ENCODE measurements at places on chromosomes 3 and 15. TPM values are rescaled to one million over a fixed set of nuclear protein-coding genes. Genes with fewer than 3 reads are reported as not detected.

CD200R1 gene
- 1.5 TPM for total RNA-seq

GP9 gene
- not detected for total RNA-seq

KIF23 gene
- total RNA-seq: 3.1 TPM

NOX5 gene
- total RNA-seq: 0.21 TPM

MUSTN1 gene
- 8.7 TPM for total RNA-seq

SLC9C1 gene
- total RNA-seq: 0.49 TPM

THPO gene
- total RNA-seq: 4.7 TPM

CLRN1 gene
- not detected for total RNA-seq

BHLHE40 gene
- 11.4 TPM for total RNA-seq

CLDN16 gene
- total RNA-seq: not detected

DNAH12 gene
- total RNA-seq: 0.30 TPM

MRAS gene
- total RNA-seq: 83.0 TPM

DNAJA4 gene
- 16.8 TPM for total RNA-seq

DNA sequence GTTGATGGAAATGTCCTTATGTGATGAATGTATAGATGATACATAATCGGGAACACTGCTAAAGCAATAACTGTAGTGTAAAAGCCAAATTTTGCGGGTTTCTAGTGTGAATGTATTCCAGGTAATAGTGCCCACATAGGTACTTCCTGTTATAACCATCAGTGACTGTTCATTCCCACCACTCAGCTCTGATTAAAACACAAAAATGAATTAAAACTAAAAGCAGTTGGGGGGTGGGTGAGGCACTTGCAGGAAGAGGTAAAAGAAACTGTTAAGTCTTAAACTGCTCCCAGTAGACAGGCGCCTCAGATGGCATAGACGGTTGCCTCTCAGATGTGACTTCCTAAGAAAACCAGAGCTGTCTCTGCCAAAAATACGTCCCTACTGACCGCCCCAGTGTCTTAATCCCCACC is 893 bp upstream of the MTHFS start:
- no peak for DNase-seq

- DNase-seq: no peak
Measured at GRCh38 chr3:150830094-150830681, 67.2 kb upstream of the SIAH2 start.

DNA sequence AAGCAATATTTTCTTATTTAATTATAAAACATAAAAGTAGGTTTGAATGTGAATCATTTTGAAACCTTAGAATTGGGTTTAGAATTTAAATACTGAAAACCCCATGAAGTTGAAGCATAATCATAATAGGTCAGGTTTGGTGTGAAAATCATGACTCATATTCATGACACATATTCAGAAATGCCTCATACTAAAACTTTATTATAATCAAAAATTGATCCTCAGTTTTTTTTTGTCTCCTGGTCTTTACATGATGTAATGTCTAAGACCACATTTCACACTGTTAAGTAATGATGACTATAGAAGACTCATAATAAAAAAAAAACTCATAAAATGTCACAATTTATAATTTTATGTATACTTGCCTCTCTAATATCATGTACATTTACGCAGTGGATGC is 190.4 kb downstream of the FOXP1 start:
- DNase-seq: no peak

GRCh38 chr15:41480396-41481140 is 13.1 kb upstream of the ITPKA start:
- DNase-seq: no peak

DNA sequence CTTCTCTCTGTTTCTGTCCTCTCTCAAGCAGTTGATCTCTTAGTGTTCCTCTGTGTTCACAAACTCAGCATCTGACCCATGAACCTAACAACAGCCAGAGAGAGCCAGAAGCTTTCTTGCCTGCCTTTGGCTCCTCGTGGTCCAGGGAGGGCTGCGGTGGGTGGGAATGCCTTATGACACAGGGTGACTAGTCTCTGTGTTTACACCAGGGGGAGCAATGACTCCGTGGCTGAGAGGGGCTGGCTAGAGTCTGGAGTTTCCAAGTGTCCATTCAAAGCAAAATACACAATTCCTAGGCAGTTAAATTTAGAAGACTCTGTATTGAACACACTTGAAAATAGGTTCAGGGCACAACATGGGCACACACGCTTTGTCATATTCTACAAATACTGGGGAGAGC is 370.0 kb upstream of the FRG2C start:
- DNase-seq: peak; percentile 21

GRCh38 chr3:22593638-22594037 is 609.5 kb upstream of the UBE2E2 start:
- no peak for DNase-seq

DNA sequence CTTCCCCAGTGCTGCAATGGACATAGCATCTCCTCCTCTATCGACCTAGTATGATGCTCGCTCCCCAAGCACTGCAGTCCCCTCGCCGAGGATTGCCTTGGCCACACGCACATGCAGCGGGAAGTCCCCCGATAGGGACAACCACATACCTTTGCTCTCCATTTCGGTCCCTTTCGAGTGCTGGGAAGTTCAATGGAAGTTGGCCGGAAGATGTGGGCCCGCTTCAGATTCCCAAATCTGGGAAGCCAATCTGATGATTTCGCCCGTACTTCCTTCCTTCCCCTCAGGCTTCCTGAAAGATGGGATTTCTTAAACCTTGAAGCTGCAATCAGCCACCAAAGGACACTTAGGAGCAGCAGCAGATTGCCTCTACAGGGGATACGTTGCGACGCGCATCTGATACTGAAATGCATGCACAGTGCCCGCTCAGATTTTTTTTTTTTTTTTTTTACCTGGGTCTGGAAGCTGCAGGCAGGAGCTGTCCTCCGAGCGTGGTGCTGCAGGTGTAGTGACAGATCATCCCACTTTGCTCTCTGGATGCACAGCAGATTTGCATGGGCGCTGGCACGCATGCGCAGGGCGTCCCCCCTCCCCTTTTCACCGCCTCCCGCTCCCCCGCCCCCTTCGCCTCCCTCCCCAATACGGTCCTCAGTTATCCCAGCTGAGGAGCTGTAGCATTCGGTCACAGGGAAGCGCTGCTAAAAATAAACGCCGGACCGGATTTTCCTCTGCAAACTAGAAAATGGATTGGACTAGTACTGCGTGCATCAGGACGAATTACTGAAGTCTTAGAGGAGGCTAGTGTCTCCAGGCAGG is at the start of gene FGF12:
Gene FGF12, minus strand, starts transcription at position 510 of the 816 bp plus-strand sequence.
- DNase-seq: peak; percentile 38

DNA sequence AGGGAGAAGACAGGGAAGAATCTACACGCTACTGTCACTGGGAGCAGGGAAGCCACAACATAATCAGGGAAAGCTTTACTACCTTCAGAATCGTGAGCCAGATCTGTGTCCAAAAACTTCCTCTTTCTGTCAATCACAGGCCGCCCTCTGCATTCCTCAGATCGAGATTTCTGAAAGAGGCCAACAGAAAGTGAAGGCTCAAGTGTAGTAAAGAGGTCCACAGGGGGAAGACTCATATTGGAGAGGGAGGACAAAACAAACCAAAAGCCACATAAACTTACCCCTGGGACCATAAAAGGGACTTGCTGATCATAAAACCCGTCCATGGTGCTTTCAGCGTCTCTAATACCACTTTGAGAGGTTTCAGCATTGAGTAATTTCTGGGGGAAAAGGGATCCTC is 3.3 kb downstream of the ETV5 start:
- no peak for DNase-seq

- DNase-seq: no peak
Measured at GRCh38 chr15:28125673-28126651, 26.8 kb upstream of the OCA2 start.

DNA sequence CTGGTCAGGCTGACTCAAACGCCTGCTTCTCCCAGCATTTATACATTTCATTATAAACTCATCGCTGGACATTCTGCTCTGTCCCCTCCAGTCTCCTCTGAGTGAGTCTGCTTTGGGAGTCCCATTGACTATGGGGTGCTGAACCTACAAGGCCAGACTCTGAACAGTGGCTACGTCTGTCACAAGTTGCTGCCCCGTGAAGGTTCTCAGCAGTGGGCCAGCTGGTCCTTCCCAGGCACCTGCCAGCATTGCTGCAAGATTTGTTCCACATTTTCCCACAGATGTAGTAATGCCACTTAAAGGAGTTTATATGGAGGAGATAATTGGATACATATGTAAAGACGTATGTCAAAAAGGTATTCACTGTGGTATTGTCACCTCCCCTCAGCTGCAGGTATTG is 72.7 kb upstream of the ATP13A3 start:
- no peak for DNase-seq

DNA sequence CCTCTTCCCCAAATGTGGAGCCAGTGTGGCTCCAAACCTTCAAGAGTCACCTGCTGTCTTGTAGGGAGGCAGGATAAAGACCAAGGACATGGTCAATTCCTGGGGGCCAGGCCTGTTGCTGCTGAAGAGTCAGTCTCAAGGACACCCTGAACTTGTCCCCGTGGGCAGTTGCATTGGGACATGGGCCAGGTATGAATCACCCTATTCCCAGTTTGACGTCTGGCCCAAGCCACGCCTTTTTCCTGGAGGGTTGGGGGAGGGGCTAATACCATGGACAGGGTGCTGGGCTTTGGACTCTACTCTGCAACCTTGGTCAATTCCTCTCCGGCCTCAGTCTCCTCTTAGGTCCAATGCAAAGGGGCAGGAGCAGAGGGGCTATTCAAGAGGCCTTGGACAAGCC is 10.4 kb downstream of the ATP2B2 start:
- DNase-seq: no peak

- DNase-seq: no peak
Measured at GRCh38 chr3:36698314-36698713, 66.0 kb downstream of the DCLK3 start.

- DNase-seq: no peak
Measured at GRCh38 chr3:195802795-195803194, 8.9 kb downstream of the MUC4 start.

GRCh38 chr3:151393146-151393830 is 8.7 kb upstream of the P2RY12 start:
- no peak for DNase-seq

DNA sequence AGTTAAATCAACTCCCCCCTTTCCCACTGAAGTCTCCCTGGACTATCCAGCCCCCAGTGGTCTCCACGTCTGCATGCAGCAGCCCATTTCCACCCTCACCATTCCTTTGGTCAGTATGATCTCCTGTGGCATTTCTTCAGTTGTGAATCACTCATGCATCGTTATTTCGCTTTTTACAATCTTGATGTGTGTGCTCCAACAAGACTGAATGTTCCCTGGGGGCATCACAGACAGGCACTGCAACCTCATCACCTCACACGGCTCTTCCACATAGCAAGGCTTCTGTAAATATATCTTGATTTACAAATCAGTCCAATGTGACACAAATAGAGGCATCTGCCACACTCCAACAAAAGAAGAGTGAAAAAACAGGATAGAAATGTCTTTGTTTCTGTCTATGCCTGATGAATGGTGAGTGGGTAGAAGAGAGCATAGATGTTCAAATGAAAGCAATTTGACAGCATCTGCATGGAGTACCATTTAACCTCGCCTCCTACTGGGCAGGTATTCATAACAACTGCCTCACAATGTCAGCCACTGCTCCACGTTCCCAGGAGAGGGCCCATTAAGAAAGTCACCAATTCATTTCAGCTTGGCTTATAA is 5.2 kb downstream of the HEG1 start:
- no peak for DNase-seq

- no peak for DNase-seq
Measured at GRCh38 chr15:57184502-57184901, 191.8 kb upstream of the CGNL1 start.

GRCh38 chr3:98824256-98824655 is 61.1 kb downstream of the ST3GAL6 start:
- DNase-seq: no peak

GRCh38 chr15:85002517-85002916 is 20.9 kb downstream of the PDE8A start:
- no peak for DNase-seq

- no peak for DNase-seq
Measured at GRCh38 chr3:79872483-79872882, 104.7 kb upstream of the ROBO1 start.

GRCh38 chr15:66955871-66956585 is 109.4 kb upstream of the SMAD3 start:
- DNase-seq: no peak

GRCh38 chr15:26954403-26954802 is 16.6 kb upstream of the GABRG3 start:
- no peak for DNase-seq

DNA sequence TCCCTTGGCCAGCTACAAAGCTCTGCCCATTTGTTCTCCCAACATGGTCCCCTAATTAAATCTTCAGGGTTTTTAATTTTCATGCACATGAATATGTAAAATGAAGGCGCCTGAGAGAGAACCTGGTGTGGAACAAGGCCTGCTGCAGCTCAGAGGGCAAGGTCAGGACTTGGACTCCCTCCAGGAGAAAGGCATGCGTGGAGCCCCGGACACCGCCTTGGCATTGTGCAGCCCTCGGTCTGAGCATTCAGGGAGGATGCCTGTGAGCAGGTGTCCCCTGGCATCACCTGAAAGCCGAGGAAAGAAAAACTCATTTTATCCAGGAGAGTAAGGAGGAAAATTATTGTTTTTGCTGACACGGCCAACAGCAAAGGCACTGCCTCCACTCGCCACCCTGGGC is 33.8 kb upstream of the EPHB1 start:
- DNase-seq: no peak

DNA sequence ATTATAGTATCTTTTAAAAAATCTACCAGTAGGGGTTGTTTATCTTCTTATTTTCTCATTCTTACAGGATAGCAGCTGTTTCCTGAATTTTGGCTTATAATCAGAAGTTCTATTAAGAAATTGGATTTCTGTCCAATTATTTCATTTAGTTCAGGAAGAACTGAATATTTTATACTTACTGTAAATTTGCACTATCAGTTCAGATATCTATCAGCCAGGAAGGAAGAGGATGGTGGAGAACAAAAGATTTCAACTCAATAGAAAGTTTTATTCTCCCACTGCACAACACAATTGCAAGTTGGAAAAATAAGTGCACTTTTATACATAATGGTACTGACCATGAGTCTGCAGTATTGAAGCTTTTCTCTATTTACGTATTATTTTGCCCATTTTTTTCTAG is 400.9 kb downstream of the PLOD2 start:
- DNase-seq: no peak

DNA sequence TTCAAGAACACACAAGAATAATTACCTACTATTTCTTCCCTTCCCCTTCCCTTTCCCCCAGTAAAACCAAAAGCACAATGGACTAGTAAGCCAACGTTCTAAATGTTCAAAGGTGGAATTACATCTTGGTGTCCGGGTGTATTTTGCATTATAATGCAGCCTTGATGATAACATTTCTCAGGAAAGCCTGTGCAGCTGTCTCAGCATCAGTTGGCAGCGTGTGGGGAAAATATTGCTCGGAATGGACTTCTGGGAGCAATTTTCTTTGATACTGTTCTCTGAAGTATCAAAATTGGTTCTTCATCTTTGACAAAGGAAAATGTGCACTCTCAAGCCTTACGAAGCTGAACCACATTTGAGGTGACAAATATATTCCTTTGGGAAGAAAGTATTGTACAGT is 198.9 kb downstream of the AGBL1 start:
- no peak for DNase-seq

Data from uterus (tissue), 4 donors.